ENCODE measurements at places on chromosomes 6 and 20. TPM values are rescaled to one million over a fixed set of nuclear protein-coding genes. Genes with fewer than 3 reads are reported as not detected.

DNA sequence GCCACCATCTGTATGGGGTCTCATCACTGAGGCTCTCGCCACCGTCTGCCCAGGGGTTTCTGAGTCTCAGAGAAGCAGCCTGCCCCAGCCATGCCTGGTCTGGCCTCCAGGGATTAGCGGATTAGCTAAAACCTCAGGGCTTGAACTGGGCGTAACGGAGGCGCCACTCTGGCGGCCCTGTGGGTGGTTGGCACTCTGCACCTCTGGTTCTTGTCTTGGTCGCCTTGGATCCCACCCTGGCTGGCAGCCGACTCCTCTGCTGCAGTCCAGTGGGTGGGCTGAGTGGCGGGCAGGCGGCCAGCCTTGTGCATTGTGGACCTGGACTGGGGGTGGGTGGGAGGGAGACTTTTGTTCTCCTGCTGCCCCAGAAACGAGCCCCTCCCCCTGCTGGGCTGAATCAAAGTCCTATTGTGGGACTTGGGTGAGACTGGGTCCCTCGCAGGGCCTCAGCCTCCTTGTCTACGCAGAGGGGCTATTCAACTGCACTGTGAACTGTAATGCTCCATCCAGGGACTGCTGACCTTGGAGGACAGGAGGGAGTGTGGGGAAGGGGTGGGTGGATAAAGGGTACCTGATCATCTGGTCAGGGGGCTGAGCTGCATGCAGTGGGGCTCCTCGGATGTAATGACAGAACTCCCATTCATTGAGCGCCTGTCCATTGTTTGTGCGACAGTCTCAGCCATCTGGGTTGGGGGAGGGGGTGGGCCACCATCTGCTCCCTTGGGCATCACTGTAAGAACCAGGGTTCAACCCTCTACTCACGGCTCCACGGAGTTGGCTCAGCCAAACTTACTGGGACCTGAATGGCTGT is 23.9 kb downstream of the SUN5 start:
- no peaks in the 10 kb centered on the region for H3K27me3 ChIP-seq
- DNase-seq: no peak
- no peaks in the 10 kb centered on the region for H3K36me3 ChIP-seq

- no peak within 1 kb of the TSS for H3K4me3 ChIP-seq
- H3K36me3 ChIP-seq: no peaks in the 10 kb centered on the region
- no peaks in the 10 kb centered on the region for H3K4me1 ChIP-seq
- H3K27me3 ChIP-seq: no peaks in the 10 kb centered on the region
- no peak for DNase-seq
These were observed at the start of gene SUN5 for GRCh38 chr20:33004141-33004751. SUN5 (minus strand) TSS chr20:33004433; CDS start chr20:33004340, 93 bp downstream.

GRCh38 chr6:41408576-41408975 is 73.2 kb downstream of the NCR2 start:
- H3K27ac ChIP-seq: no peak overlapping the region
- no peak for DNase-seq
- no peaks in the 10 kb centered on the region for H3K36me3 ChIP-seq
- no peaks in the 10 kb centered on the region for H3K4me1 ChIP-seq
- peaks cover 2% of the 10 kb centered on the region for H3K27me3 ChIP-seq

DNA sequence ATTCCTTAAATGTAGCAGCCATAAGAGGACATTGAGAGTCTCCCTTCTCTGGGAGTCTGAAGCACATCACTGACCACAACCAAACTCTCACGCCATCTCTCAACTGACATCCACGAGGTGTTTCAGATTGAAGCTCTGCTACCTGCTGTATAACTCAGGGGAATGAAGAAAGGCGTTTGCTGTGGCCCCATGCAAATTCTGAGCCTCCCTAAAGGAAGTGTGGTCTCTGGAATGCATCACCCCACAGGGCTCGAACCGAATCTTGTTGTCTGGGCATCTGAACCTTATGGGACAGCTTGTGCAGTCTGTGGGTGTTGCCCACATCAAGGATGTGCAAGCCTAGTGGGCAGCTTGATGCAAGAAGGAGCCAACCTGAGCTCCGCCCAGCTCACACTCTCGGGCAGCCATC is 10.9 kb downstream of the PMEPA1 start:
- H3K27ac ChIP-seq: no peak overlapping the region
- DNase-seq: no peak
- H3K36me3 ChIP-seq: no peaks in the 10 kb centered on the region

- H3K4me1 ChIP-seq: peaks cover 38% of the 10 kb centered on the region
- peak overlapping the region; percentile 79 for H3K27ac ChIP-seq
- H3K4me3 ChIP-seq: peak overlapping the region; percentile 85
- H3K36me3 ChIP-seq: peaks cover 3% of the 10 kb centered on the region
- peak; percentile 74 for DNase-seq
- H3K27me3 ChIP-seq: no peaks in the 10 kb centered on the region
These were observed 6.9 kb upstream of the OSER1 start for GRCh38 chr20:44217342-44218092.

- H3K4me1 ChIP-seq: no peaks in the 10 kb centered on the region
- no peak overlapping the region for H3K27ac ChIP-seq
- H3K27me3 ChIP-seq: no peaks in the 10 kb centered on the region
- no peak overlapping the region for H3K4me3 ChIP-seq
These were observed 869.9 kb downstream of the KIF16B start for GRCh38 chr20:15703171-15703911.

NAPB gene
- 3.6 TPM for polyA plus RNA-seq

DNA sequence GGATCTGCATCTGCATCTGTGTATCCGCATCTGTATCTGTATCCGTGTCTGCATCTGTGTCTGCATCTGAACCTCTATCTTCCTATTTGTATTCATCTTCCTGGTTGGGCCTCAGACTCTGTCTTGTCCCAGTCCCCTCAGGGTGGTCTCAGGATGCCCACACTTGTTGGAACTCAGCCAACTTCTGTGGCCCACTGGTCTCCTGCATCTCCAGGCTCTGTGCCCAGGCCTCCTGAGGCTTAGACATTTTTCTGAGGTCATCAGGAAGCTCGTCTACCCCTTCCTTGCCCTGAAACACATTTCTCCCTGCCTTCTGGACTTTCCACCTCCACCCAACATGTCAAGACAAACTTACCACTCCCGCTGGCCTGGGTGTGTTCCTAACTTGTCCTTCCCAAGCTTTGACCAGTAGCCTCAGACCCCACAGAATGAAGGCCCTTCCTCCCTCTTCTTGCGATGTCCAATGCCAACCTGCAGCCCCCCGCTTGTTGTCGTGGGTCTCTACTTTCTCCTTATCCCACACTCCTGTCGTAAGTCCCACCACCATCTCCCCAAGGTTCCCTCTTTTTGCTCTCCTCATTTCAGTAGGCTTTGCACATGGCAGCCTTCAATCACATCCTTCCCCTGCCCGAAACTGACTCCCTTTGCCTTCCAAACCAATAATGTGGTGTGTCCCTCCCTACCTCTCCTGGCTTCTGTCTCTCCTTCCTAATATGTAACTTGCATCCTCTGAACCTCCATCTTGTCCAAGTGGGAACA is 176.5 kb downstream of the DLL1 start:
- H3K27me3 ChIP-seq: no peaks in the 10 kb centered on the region
- H3K36me3 ChIP-seq: no peaks in the 10 kb centered on the region
- H3K4me3 ChIP-seq: no peak overlapping the region
- H3K4me1 ChIP-seq: no peaks in the 10 kb centered on the region
- no peak overlapping the region for H3K27ac ChIP-seq

GRCh38 chr6:31423550-31423949 is 20.2 kb downstream of the MICA start:
- no peaks in the 10 kb centered on the region for H3K36me3 ChIP-seq
- H3K27ac ChIP-seq: no peak overlapping the region
- no peak overlapping the region for H3K4me3 ChIP-seq
- DNase-seq: no peak
- H3K4me1 ChIP-seq: no peaks in the 10 kb centered on the region
- H3K27me3 ChIP-seq: no peaks in the 10 kb centered on the region

DNA sequence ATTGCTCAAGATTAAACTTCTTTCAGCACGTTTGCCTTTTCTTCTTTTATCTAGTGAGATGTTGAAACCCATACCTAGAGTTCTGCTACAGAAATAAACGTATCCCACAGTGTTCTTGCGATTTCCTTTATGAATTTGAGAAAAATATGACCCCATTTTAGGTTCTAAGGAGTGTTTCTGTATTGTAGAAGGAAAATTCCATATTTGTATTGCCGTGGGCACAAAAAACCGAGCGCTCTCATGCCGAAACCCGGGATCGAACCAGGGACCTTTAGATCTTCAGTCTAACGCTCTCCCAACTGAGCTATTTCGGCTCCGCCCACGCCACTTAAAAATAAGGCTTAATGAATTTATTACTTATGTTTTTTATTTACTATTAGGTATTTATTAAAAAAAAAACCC is 23.7 kb downstream of the ZNF311 start:
- H3K36me3 ChIP-seq: no peaks in the 10 kb centered on the region
- H3K4me3 ChIP-seq: peak overlapping the region; percentile 99
- peak overlapping the region; percentile 19 for H3K27ac ChIP-seq
- peak; percentile 50 for DNase-seq
- H3K27me3 ChIP-seq: peaks cover 35% of the 10 kb centered on the region
- H3K4me1 ChIP-seq: peaks cover 19% of the 10 kb centered on the region

DNA sequence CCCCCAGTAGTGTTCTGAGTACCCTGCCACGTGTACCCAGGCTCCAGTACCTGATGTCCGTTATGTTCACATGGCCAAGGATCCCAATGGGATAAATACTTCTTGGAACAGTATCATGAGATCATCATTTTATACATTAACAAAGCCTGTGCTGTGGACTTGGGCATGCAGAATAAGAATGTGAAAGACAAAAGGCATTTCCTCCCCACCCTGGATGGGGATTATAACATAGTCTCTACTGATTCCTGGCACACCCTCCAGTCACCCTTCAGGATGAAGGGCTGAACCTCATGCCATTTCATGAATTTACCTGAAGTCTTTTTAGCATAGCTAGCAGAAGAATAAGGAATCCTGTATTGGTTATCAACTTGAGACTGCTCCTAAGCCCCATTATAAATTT is 2.8 kb downstream of the TNFRSF21 start:
- no peak overlapping the region for H3K27ac ChIP-seq
- no peaks in the 10 kb centered on the region for H3K36me3 ChIP-seq
- peaks cover 14% of the 10 kb centered on the region for H3K4me1 ChIP-seq
- H3K4me3 ChIP-seq: no peak overlapping the region
- DNase-seq: no peak
- peaks cover 15% of the 10 kb centered on the region for H3K27me3 ChIP-seq

GRCh38 chr20:33791959-33792597 is 19.1 kb upstream of the CHMP4B start:
- H3K27me3 ChIP-seq: no peaks in the 10 kb centered on the region
- DNase-seq: peak; percentile 54
- peaks cover 7% of the 10 kb centered on the region for H3K4me1 ChIP-seq
- H3K36me3 ChIP-seq: no peaks in the 10 kb centered on the region

GRCh38 chr6:114342086-114342825 is 567 bp downstream of the HS3ST5 start:
- no peak overlapping the region for H3K4me3 ChIP-seq
- no peak for DNase-seq
- H3K36me3 ChIP-seq: no peaks in the 10 kb centered on the region

IMPG1 gene
- not detected for polyA plus RNA-seq

TMEM170B gene
- not detected for polyA plus RNA-seq

DNA sequence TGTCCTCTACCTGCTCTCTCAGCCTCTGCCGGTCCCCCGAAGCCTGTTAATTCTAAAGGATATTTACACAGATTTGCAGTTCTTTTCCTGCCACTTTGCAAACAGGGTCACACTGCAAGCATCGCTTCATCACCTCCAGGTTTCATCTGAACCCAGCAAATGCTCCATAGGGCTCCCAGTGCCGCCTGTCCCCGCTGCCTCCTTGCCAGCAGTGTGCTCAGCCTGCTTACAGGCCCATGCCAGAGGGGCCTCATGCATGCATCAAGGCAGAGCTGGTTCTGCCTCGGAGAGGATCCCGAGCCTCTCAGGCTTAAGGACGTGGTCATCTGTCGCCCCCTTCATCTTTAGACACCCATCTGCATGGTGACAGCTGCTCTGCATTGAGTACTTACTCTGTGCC is 10.5 kb downstream of the SIRPA start:
- DNase-seq: no peak
- H3K4me1 ChIP-seq: no peaks in the 10 kb centered on the region
- H3K36me3 ChIP-seq: no peaks in the 10 kb centered on the region
- peaks cover 2% of the 10 kb centered on the region for H3K27me3 ChIP-seq
- no peak overlapping the region for H3K4me3 ChIP-seq

GRCh38 chr6:134909701-134910592 is 40.0 kb downstream of the ALDH8A1 start:
- H3K4me1 ChIP-seq: no peaks in the 10 kb centered on the region
- no peaks in the 10 kb centered on the region for H3K36me3 ChIP-seq
- no peak overlapping the region for H3K27ac ChIP-seq
- H3K4me3 ChIP-seq: no peak overlapping the region
- no peak for DNase-seq
- no peaks in the 10 kb centered on the region for H3K27me3 ChIP-seq

DNA sequence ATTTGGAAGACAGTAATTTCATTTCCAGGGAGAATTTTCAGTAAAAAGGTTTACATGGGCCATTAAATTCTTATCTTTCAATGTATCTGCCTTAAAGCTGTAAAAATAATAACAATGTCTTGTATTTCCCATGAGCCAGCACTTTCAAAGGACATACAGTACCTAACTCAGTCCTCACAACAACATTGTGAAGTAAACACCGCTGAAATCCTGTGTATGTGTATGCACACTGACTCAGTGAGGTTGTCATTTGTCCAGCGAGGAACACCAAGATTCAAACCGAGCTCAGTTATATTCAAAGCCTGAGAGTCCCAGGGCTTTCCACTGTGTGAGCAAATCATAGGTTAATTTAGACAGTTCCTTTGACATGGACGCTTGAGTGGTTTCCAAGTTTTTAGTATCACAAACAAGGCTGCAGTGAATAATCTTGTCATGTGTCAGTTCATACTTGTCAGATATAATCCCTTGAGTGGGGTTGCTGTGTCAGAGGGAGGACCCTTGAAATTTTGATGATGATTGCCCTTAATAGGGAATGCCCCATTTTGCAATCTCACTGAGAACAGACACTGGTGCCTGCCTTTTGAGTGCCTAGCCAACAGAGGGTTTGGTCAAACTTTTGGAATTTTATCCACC is 50.0 kb upstream of the SLC22A23 start:
- H3K27me3 ChIP-seq: no peaks in the 10 kb centered on the region
- H3K27ac ChIP-seq: no peak overlapping the region
- H3K36me3 ChIP-seq: no peaks in the 10 kb centered on the region
- no peak for DNase-seq
- H3K4me3 ChIP-seq: no peak overlapping the region
- no peaks in the 10 kb centered on the region for H3K4me1 ChIP-seq

FLRT3 gene
- not detected for polyA plus RNA-seq

Measured in CD4-positive, CD25-positive, alpha-beta regulatory T cell (primary cell).